Cerebellum (tissue), 4 donors: ENCODE measurements at places on chromosomes 11 and 22. TPM values are rescaled to one million over a fixed set of nuclear protein-coding genes. Genes with fewer than 3 reads are reported as not detected.

OLFML1 gene
- total RNA-seq, result 2.9 TPM

SLC7A4 gene
- 2.0 TPM for total RNA-seq

OR51I1 gene
- 0.54 TPM for total RNA-seq

PRSS23 gene
- total RNA-seq, result 7.3 TPM

HEPACAM gene
- total RNA-seq, result 12.4 TPM

LRRC75B gene
- total RNA-seq, result 10.8 TPM

HEPN1 gene
- total RNA-seq, result not detected

PHLDA2 gene
- not detected for total RNA-seq

CARD16 gene
- not detected for total RNA-seq

EMID1 gene
- total RNA-seq, result 8.0 TPM

PYGM gene
- total RNA-seq, result 1.1 TPM
